ENCODE measurements at places on chromosomes 1 and 21. TPM values are rescaled to one million over a fixed set of nuclear protein-coding genes. Genes with fewer than 3 reads are reported as not detected.

GRCh38 chr1:46094471-46095005 lies 37.9 kb downstream of the PIK3R3 start:
- no peak overlapping the region for H3K27ac ChIP-seq
- no peak overlapping the region for H3K4me3 ChIP-seq
- H3K27me3 ChIP-seq = no peaks in the 10 kb centered on the region
- no peak for DNase-seq
- no peaks in the 10 kb centered on the region for H3K36me3 ChIP-seq

DNA sequence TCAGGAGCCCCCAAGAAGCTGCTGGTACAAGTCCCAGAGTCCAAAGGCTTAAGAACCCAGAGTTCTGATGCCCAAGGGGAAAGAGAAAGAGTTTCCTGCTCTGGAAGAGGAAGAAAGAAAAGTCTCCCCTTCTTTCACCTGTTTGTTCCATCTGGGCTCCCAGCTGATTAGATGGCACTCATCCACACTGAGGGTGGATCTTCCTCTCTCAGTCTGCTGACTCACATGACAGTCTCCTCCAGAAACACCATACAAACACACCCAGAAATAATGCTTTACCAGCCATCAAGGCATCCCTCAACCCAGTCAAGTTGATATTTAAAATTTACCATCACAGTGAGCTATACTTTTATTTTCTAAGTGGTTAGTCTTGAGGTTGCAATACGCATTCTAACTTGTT lies 257.9 kb downstream of the PAPPA2 start:
- no peak overlapping the region for H3K4me3 ChIP-seq
- H3K4me1 ChIP-seq = peaks cover 21% of the 10 kb centered on the region
- H3K36me3 ChIP-seq = no peaks in the 10 kb centered on the region
- no peak overlapping the region for H3K27ac ChIP-seq
- DNase-seq = no peak

DNA sequence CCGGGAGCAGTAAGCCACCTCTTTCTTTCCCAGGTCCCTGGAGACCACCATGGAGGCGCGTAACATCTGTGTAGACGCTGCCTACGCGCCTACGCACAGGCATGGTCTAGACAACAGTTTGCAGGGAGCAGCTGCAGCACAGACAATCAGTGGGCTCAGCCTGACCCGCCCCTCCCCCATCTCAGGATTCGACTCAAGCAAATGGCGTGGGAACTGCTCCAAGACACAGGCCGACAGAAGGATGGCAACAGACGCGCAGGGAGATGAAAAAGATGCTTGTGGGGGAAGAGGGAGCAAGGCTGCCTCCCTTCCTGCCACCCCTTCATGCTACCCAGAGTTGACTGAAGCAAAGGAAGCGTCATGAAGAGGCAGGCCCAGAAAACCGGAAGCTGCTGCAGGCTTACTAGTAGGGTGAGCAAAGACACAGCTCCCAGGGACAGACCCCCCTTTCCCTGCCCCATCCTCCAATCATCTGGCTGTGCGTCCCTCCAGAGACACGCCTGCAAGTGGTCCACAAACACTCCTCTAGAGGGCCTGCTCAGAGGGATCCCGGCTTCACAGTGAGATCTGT lies 19.5 kb downstream of the STK40 start:
- DNase-seq = peak; percentile 74
- H3K4me1 ChIP-seq = peaks cover 33% of the 10 kb centered on the region
- peak overlapping the region; percentile 62 for H3K27ac ChIP-seq
- no peaks in the 10 kb centered on the region for H3K27me3 ChIP-seq

Gene KCNE2
- not detected for total RNA-seq

GRCh38 chr1:10680487-10680886 lies 116.0 kb downstream of the CASZ1 start:
- H3K4me3 ChIP-seq = no peak overlapping the region
- peak overlapping the region; percentile 98 for H3K27ac ChIP-seq
- no peaks in the 10 kb centered on the region for H3K36me3 ChIP-seq
- peaks cover 100% of the 10 kb centered on the region for H3K4me1 ChIP-seq
- H3K27me3 ChIP-seq = no peaks in the 10 kb centered on the region

GRCh38 chr1:232752365-232752764 lies 52.9 kb upstream of the MAP10 start:
- no peaks in the 10 kb centered on the region for H3K36me3 ChIP-seq
- H3K27ac ChIP-seq = no peak overlapping the region
- H3K4me3 ChIP-seq = no peak overlapping the region
- H3K4me1 ChIP-seq = no peaks in the 10 kb centered on the region
- H3K27me3 ChIP-seq = no peaks in the 10 kb centered on the region

DNA sequence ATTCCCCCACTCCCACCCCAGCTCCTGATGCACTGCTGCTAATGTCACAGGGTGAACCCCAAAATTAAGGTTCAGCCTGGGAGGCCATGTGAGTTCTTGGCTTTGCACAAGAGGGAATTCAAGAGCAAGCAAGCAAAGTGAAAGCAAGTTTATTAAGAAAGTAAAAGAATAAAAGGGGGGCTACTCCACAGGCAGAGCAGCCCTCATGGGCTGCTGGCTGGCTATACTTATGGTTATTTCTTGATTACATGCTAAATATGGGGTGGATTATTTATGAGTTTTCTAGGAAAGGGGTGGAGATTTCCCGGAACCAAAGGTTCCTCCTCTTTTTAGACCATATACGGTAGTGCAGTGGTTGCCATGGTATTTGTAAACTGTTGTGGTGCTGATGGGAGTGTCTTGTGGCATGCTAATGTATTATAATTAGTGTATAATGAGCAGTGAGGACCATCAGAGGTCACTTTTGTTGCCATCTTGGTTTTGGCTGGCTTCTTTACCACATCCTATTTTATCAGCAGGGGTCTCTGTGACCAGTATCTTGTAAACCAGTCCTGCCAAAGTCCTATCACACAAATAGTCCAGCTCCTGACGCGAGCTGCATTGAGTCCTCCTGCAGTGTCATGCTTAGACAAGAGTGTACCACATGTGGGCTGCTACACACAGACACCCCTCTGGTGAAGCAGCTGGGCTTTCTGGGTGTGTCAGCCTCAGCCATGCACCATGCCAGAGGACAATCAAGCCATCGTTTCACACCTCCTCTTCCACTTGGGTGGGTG lies 46.4 kb upstream of the CSF1 start:
- H3K27me3 ChIP-seq = no peaks in the 10 kb centered on the region
- H3K4me1 ChIP-seq = peaks cover 30% of the 10 kb centered on the region
- no peak overlapping the region for H3K4me3 ChIP-seq
- no peak for DNase-seq

GRCh38 chr1:235746245-235746644 lies 96.7 kb upstream of the GNG4 start:
- H3K36me3 ChIP-seq = peaks cover 5% of the 10 kb centered on the region
- no peak for DNase-seq
- no peak overlapping the region for H3K27ac ChIP-seq
- H3K4me1 ChIP-seq = no peaks in the 10 kb centered on the region

GRCh38 chr1:34549199-34549598 lies 205.6 kb upstream of the GJB5 start:
- DNase-seq = no peak
- H3K4me3 ChIP-seq = no peak overlapping the region
- H3K27me3 ChIP-seq = peaks cover 5% of the 10 kb centered on the region
- no peaks in the 10 kb centered on the region for H3K36me3 ChIP-seq

Gene SEMA6C
- total RNA-seq = 5.0 TPM

Gene POGZ
- 44.9 TPM for total RNA-seq

GRCh38 chr1:175918364-175918801 lies 175.0 kb upstream of the TNR start:
- no peak for DNase-seq
- H3K36me3 ChIP-seq = no peaks in the 10 kb centered on the region
- H3K27me3 ChIP-seq = no peaks in the 10 kb centered on the region

DNA sequence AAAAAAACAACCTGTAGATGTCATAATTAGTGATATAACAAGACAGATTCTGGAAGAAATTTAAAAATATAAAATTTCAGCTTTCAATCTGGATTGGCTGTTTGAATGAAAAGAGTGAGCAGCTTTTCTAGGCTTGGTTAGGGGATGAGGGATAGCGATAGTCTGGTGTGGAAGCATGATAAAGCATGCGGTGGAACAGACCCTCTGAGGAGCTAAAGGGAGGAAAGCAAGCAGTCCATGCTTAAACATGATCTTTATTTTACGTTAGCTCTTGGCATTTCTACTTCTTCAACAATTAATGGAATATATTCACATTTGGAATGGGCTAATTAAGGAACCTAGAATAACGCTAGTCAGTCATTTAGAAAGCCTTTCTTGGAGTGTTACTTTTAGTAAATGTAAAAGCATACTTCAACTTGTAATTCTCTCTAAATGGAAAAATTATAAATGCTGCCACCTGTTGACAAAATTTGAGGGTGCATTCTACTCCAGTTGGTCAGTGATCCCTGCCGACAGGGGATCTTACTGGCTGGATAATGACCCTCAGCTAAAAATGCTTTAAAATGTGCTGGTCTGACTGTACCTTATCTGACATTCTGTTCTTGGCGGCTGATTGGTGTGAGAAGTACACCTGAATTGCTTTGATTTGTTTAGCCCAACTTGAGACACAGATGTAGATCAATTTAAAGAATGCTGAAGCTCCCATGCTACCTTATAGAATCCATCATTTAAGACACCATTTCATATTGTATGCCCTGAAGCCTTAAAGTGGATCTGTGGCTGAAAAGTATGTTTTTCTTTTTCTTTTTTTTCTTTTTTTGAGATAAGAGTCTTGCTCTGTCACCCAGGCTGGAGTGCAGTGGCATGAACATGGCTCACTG lies 61.2 kb downstream of the AK4 start:
- no peak overlapping the region for H3K4me3 ChIP-seq
- no peaks in the 10 kb centered on the region for H3K27me3 ChIP-seq
- no peak overlapping the region for H3K27ac ChIP-seq
- H3K36me3 ChIP-seq = no peaks in the 10 kb centered on the region
- no peak for DNase-seq
- H3K4me1 ChIP-seq = no peaks in the 10 kb centered on the region

DNA sequence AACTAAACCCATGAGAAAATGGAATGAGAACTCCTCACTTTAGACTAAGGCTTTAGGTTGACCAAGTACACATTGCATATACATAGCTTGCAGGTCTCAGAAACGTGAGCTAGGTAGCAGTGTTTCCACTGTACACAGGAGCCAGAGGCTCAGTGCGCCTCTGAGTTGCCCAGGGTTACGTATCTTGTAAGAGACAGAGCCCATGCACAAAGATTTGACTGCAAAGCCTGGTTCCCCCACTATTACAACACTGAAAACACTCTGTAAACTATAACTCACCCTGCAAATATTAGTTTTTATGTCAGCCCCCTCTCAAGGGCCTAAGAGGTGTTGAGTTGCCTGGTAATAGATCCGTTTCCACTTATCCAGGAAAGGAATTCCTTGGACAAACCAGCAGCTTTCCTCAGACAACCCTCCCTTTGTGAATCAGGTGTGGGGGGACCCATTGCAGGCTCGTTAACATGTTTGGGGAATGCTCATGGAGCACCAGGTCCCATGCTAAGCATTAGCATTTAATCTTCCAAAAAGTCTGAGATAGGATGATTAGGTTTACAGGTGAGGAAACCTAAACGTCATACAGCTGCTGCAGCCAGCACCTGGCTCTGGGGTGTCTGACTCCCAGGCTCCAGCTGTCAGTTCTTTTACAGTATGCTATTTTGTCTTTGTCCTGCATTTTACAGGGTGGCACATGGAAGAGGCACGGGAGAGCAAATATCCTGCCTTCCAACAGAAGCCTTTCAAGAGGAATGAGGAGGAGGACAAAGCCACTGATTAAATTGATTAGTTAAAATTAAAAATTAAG lies 25.7 kb downstream of the TENT5C start:
- H3K4me3 ChIP-seq = no peak overlapping the region
- H3K36me3 ChIP-seq = no peaks in the 10 kb centered on the region
- no peak for DNase-seq
- H3K4me1 ChIP-seq = no peaks in the 10 kb centered on the region

Gene RHOU
- total RNA-seq = 18.1 TPM

Gene RAB7B
- total RNA-seq = 5.3 TPM

DNA sequence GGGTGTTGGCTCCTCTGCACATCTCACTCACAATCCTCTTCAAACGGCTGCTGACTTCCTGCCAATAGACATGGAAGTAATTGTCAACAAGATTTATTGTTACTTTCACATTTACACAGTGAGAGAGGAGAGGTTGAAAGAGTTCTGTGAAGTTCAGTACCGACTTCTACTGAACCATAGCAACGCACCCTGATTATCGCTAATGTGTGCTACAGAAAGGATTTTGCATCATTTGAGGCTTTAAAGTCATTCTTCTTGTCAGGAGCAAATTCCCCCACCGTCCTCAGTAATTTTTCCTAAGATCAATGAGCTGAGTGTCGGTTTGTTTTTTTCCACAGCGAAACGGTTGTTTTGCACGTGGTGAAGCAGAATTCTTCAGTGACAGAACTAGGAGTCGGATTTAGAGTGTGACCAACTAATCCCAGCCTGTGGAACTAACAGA lies 361.0 kb downstream of the ADGRL2 start:
- peaks cover 10% of the 10 kb centered on the region for H3K4me1 ChIP-seq
- no peaks in the 10 kb centered on the region for H3K27me3 ChIP-seq
- no peak for DNase-seq
- H3K36me3 ChIP-seq = no peaks in the 10 kb centered on the region
- H3K4me3 ChIP-seq = peak overlapping the region; percentile 9

Gene SLC9C2
- not detected for total RNA-seq

- H3K36me3 ChIP-seq = no peaks in the 10 kb centered on the region
- no peaks in the 10 kb centered on the region for H3K27me3 ChIP-seq
- no peak overlapping the region for H3K27ac ChIP-seq
- no peak overlapping the region for H3K4me3 ChIP-seq
- DNase-seq = peak; percentile 60
- no peaks in the 10 kb centered on the region for H3K4me1 ChIP-seq
Measured at GRCh38 chr21:46046471-46046870, 51.4 kb upstream of the COL6A2 start.

GRCh38 chr1:217135569-217135915 lies 412.3 kb upstream of the ESRRG start:
- H3K36me3 ChIP-seq = no peaks in the 10 kb centered on the region
- no peak for DNase-seq
- H3K27ac ChIP-seq = no peak overlapping the region
- peak overlapping the region; percentile 44 for H3K4me3 ChIP-seq
- H3K27me3 ChIP-seq = peaks cover 79% of the 10 kb centered on the region
- H3K4me1 ChIP-seq = no peaks in the 10 kb centered on the region

DNA sequence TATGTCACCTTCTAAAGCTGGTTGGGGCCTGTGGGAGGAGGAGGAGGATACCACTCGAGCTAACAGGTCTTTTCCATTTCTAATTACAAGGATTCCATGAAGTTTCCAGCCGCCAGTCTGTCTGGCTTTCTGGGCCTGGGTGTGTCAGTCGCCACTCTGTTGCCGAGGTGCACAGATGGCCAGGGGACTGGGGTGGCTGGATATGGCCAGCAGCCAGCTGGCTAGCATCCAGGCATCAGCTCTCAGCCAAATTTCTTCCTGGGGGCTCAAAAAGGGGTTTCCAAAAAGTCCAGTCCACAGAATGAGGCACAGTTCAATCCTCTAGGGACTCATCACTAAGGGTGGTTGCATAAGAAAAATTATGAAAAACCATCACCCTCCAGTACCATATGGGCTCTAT lies 32.4 kb downstream of the ITPKB start:
- DNase-seq = peak; percentile 64
- H3K27me3 ChIP-seq = no peaks in the 10 kb centered on the region
- H3K36me3 ChIP-seq = no peaks in the 10 kb centered on the region
- no peak overlapping the region for H3K4me3 ChIP-seq
- no peak overlapping the region for H3K27ac ChIP-seq
- H3K4me1 ChIP-seq = peaks cover 86% of the 10 kb centered on the region

All from sigmoid colon (tissue), 7 donors.